COLO829 (cell line): ENCODE measurements at places on chromosomes 6 and 20.
A peak's percentile ranks its signal among the peaks of the same experiment; 100 is the strongest.

- no peak for DNase-seq
These were observed 113.1 kb downstream of the TIAM2 start for GRCh38 chr6:155108070-155108820.

GRCh38 chr6:31396422-31397152 is 6.8 kb upstream of the MICA start:
- peak; percentile 80 for DNase-seq

DNA sequence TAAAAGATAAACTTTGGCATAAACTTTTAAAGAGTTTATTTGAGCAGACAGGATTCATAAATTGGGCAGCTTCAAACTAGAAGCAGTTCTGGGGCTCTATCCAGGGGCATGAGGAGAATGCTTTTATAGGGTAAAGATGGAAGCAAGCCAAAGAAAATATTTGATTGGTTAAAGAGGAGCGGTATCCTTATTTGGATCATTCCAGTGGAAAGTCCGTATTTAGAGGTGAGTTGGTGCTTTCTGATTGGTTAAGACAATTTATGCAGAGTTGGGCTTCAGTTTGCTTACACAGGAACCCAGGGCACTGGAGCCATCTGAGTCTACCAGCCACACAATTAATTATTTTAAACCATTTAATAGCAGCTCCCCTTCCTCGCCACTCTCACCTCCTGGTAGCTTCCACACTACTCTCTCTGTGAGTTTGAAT is 37.9 kb upstream of the RNF217 start:
- DNase-seq: no peak

GRCh38 chr6:31764198-31764597 is 1.7 kb downstream of the SAPCD1 start:
- no peak for DNase-seq

DNA sequence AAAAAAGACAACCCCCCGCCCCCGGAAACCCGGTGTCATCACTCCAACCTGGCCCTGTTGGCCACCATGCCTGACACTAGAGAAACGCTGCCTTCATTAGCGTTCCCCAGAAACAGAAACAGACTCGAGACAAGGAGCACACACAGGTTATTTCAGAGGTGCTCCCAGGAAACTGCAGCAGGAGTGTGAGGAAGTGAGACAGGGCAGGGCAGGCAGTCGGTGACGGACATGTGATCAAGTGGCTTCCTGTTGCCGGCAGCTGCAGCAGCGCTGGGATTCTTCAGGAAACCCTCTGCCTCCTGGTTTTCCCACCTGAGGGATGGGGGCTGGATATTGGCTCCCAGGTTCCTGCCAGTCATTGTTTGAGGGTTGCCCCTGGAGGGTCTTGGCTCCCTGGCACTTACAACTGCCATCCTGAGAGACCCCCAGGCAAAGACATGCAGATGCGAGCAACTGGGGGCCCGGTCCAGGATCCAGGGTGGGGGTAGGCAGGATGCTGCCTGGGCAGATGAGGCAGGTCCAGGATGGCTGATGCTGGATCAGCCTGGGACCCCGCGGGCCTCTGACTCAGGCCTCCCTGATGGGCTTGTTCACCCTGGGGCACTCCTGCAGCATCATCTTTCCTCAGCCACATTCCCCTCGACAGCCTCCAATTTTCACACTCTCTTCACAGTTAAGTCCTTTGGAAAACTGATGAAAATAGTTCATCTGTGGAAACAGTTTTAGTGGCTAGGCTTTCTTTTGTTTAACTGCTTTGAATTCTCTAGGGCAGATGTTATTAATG is 150.7 kb upstream of the SYNDIG1 start:
- no peak for DNase-seq

DNA sequence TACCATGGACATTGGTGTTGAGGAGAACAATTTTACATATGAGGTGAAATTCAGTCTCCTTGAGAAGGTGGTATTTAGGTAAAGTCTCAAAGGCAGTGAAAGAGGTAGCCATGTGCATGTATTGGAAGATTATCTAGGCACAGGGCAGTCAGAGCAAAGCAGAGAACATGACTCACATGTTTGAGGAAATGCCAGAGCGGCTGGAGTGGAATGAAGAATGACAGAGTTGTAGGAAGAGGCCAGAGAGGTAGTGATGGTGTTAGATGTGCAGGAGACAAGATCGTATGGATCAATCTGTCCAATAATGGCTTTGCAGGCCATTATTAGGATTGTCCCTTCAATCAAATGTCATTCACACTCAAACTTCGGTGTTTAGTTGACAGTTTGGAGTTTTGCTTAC is 449.4 kb upstream of the PTCHD4 start:
- no peak for DNase-seq

GRCh38 chr6:167148021-167148420 is 9.8 kb downstream of the GPR31 start:
- DNase-seq: no peak

DNA sequence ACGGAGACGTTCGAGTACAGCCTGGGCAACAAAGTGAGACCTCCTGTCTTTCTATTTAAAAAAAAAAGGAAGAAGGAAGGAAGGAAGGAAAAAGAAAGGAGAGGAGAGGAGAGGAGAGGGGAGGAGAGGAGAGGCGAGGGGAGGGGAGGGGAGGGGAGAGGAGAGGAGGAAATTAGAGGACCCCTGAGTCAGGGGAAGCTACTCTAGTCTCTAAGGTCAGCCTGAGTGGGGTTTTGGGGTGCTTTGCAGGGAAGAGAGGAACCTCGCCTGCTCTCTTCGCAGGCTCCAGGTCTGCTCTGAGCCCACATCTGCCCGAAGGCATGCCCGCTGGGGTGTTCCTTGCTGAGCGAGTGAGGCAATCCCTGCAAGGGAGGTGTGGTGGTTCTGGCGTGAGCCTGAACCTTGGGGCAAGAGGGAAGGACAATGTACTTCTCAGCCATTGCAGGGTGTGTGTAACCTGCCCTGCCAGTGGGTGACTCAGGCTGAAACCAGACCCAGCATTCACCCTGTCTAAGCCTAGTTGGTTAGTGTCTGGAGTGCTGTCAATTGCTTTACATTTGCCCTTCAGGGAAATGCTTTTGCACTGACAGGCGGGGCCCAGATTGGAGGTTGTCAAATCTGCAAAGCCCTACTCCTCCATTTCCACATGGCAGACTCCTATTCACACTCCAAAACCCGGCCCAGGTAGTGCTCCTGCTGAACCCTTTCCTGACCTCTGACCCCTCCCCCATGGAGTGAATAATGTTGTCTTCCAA is 15.3 kb upstream of the MMP9 start:
- DNase-seq: peak; percentile 77

- DNase-seq: peak; percentile 31
These were observed 100.1 kb upstream of the RGS17 start for GRCh38 chr6:153231048-153231646.

- no peak for DNase-seq
These were observed 19.1 kb downstream of the GCNT2 start for GRCh38 chr6:10540073-10540746.

- peak; percentile 81 for DNase-seq
These were observed 89.6 kb upstream of the NHSL1 start for GRCh38 chr6:138588805-138589434.

GRCh38 chr6:33817489-33817888 is 13.7 kb upstream of the MLN start:
- no peak for DNase-seq

- DNase-seq: no peak
These were observed 126.8 kb downstream of the GRM4 start for GRCh38 chr6:34018961-34019606.

DNA sequence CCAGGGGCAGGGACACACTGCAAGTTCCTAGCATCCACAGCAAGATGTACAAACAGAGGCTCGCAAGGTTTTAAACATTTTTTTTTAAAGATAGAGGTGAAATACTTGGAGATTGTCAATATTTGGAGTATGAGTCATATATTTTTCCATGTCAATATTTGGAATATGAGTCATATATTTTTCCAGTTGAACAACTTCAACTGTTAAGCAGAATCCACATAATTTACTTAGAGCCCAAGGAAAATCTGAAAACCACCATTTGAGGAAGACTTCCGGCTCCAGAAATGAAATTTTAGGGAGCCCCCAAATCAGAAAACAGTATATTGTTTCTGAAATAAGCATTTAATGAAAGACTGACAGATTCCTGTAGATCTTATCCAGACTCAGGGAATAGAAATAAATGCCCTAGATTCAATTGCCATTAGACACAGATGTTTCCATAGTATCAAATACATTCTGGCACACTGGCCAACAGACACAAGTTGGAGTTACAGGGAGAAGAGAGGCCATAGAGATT is 51.6 kb upstream of the FAM184A start:
- DNase-seq: peak; percentile 55

DNA sequence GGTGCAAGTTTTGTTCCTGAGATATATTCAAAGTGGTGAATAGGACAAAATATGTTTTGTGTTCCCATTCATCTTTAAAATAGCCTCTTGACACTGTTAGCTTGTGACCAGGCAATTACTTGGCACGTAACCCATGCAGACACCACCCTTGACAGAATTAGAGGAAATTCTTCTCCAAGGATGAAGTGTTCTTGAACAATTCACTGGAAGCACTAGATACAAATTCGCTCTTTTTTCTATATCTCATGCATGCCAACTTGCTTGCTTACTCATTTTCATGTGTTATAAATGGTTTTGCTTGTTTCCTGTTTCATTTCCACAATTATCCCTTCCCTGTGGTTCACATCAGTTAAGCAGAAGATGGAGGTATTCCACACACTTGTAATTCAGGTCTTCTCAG is 105.2 kb upstream of the MAN1A1 start:
- DNase-seq: no peak

DNA sequence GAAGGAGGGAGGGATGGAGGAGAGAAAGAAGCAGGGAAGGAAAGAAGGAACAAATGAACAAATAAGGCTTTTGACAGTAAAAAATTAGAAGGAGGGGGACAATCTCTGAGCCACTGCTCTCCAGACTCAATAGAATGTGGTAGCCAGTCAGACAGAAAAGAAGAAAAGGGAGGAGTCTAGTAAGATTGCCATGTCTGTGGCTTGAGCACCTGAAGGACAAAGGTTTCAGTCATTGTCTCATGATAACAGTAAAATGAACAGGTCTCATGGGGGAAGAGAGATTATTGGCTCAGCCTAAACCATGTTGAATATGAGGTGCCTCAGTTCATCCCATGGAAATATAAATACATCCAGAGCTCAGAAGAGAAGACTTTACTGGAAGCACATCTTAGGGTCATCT is 14.0 kb upstream of the LOC128125822 start:
- DNase-seq: no peak

DNA sequence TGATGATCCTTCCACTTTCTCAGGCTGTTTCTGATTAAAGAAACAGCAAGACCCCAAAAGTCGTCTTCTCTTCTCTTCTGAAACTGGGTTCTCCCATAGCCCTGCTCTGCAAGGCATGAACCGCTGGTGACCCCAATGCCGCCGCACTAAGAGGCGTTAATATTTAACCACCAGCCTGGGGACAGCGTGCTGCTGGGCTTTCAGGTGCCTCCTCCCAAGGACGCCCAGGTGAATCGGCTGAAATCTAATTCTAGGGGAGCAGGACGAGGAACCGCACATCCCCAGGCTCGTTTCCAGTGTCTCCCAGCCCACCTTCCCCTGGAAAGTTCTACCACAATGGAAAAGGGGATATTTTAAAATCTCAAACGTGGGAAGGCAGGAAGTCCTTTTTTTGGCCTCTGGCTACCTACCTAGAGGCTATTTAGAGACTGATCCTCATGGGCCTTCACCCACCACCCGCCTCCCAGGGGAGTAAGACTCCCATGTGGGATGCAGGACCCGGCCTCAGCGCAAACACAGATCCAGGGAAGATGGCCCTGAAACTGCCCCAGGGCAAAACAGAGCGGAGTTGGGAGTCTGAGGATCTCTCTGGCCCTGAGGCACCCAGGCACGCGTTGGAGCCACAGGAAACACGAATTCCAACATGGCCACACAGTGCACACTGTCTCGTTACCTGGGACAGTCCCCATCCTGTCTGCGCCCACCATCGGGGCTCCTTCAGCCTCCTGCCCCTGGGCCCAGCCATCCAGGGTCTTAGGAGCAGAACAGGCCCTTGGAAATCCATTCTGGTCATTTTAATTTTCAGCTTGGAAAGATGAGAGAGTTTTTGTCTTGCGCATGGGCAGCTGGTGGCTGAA is 56.2 kb downstream of the BMP7 start:
- no peak for DNase-seq

DNA sequence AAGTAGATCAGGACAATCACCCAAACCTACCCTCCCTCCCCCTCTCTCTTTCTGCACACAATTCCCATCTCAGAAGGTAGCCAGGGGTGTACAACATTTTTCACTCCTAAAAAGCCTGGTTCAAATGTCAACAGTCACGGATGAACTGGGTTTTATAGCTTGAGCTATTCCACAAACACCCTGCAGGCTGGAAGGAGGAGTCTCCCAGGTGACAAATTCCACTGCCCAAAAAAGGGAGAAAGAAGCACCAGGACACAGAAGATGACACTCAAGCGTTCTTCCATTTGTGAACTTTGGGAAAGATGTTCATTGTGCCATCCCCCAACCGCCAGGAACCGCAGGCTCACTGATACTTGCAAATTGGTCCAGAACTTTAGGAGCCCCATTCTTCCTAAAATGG is 111.5 kb upstream of the NFATC2 start:
- DNase-seq: no peak

GRCh38 chr6:153591159-153591558 is 447.9 kb upstream of the OPRM1 start:
- no peak for DNase-seq

- no peak for DNase-seq
These were observed 22.6 kb upstream of the CHMP4B start for GRCh38 chr20:33788351-33789049.

DNA sequence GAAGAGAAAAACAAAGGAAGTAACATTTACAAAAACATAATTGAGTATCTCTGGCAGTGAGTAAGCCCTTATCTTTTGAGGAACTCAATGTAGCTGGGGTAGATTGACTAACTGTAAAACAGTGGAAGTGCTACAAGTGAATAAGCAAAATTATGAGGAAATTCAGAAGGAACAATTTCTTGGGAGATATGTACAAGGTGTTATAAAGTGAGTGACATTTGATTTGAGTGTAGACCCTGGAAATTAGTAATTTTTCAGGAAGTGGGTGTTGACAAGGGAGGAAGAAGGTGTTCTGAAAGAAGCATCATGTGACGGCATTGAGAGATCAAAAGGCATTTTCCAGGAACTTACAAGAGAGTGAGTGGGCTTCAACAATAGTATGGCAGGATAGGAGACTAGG is 22.2 kb downstream of the XRN2 start:
- no peak for DNase-seq
